Hypothalamus (tissue), 51 donors: ENCODE measurements at places on chromosomes 6 and 20.

DNA sequence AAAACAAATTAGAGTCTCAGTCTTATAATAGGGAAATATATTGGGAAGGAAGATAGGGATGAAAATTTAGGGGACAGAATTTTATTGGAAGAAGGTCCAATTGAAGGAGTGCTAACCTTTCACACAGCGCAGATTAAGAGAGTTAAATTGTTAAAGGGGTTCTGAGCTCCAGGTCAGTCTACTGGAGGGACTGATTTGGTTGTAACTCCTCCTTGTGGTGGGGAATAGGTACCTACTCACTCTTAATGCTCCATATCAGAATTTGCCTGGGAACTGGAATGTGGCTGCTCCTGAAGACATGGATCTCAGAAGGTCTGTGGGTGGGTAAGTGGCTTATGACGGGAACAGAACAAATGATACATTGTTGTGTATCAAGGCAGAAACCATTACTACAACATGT is 143.5 kb downstream of the FLRT3 start:
- DNase-seq, result no peak

GRCh38 chr20:41453010-41453950 is 86.7 kb upstream of the EMILIN3 start:
- no peak for DNase-seq

GRCh38 chr6:136251394-136251793 is 1.3 kb upstream of the MTFR2 start:
- no peak for DNase-seq

GRCh38 chr6:149567945-149568585 is 1.9 kb downstream of the GINM1 start:
- DNase-seq, result no peak

GRCh38 chr6:125533710-125534397 is 215.6 kb upstream of the HEY2 start:
- no peak for DNase-seq

GRCh38 chr6:82129797-82130196 is 117.7 kb downstream of the IBTK start:
- DNase-seq, result no peak

GRCh38 chr6:86152546-86152945 is 509.9 kb upstream of the SYNCRIP start:
- no peak for DNase-seq

GRCh38 chr6:101114703-101115102 is 233.6 kb upstream of the ASCC3 start:
- DNase-seq, result no peak

DNA sequence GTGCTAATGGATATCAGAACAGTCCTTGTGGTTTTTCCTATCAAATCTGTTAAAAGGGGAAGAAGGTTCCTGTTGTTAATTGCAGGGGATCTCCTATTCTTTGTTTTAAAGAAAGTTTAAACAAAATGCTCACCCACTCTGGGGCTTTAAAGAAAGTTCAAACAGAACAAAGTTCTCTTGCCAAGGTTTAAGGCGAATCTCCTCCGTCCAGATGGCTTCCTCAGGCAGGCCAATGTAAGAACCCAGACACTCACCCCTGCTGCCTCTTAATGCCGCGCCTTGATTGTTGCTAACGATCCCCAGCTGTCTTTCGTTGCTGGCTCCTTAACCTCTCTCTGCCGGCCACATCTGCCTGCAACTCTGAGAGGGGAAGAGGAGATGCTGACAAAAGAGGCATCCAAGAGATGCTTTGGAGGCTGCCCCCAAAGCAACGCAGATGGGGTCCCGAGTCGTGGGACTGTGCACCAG is 235.0 kb upstream of the PRDM1 start:
- DNase-seq, result no peak

DNA sequence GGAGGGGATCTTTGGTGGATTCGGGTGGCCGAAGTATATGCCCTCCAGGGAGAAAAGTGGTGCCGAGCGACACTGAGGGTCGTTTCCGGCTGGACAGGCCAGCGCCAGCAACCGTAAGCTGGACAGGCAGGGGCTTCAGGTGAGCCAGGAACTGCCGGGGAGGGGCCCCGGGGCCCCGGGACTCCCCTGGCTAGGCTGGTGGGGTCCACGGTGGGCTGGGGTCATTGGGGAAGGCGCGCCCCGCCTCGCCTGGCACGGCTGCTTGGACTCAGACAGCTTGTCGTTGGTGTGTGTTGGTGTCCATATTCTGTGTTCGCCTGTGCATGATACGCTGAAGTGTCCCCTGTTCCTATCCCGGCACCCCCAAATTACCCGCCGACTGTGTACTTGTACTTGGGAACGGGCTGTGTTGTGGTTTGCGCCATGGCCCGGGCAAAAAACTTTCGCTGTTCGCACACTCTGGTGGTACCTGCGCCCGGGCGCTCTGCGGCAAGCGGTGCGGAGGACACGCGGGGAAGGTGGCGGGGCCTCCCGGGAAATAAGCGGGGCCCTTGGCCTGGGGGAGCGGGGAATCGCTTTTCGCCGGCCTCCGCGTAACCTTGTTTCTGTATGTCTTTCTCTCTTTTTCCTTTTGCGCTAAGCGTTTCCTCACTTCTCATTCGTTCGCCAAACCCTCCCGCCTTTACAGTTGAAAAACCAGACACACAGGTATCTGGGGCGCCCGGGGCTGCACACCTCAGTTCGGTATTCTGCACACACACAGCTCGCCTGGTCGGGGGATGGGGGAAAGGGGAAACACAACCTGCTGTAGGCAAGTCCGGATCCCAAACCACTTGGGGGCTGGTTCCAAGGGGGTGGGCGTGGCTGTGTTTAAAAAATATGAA is 3.2 kb downstream of the GNAS start:
- DNase-seq, result no peak

DNA sequence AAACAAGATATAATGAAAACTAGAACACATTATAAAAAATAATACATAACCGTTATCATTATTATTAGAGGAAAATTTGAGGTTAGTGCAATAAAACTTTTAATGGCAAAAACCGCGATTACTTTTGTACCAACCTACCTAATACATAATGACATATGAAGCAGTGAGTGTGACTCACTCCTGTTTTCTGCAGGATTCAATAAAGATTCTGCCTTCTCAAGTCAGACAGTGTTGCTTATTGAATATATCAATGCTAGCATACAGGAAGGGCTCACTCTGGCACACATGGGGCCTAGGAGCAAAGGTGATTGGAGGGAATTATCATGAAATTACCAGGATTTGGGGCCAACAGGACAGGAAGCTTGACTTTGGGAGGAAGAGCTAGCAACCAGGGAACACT is 230.8 kb upstream of the CEP162 start:
- no peak for DNase-seq

- no peak for DNase-seq
Observed at GRCh38 chr6:132820629-132821381, 6.4 kb downstream of the RPS12 start.

- DNase-seq, result no peak
Observed at GRCh38 chr20:10696650-10697049, 22.9 kb upstream of the JAG1 start.

DNA sequence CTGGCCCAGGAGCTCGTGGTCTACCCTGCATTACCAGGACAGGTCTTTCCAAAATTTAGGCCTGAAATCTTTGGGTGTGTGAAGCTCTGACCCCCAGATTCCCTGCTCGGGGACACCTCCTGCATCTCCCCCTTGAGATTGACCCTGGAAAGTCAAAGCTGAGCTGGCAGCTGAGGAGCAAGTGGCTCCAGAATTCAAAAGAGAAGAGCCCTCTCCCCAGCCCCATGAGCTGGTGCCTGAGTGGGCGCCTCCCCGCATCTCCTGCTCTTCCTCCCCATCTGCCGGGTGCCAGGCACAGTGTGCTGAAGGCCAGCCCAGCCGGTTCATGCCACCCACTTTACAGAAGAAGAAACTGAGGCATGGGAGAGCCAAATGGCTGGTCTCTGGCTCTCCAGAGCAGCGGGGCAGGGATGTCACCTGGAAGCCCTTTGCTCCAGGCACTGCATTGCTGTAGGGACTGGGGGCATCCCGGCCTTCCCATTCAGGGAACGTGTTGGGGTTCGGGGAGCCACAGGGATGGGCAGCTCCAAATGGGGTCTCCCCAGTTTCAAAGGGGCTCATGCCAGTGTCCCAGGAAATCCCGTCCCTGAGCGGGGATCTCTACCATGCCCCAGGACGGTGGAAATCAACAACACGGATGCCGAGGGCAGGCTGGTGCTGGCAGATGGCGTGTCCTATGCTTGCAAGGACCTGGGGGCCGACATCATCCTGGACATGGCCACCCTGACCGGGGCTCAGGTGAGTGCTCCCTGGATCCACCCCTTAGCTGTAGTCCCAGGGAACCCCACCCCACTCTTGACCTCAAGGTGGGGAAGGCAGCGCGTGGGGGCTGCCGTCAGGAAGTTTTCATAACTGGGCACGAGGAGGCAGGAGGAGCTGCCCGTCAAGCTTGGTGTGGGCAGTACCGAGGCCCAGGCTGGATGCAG is 20.5 kb downstream of the NPEPL1 start:
- no peak for DNase-seq

GRCh38 chr20:47143657-47144056 is 212.8 kb downstream of the ZMYND8 start:
- no peak for DNase-seq

DNA sequence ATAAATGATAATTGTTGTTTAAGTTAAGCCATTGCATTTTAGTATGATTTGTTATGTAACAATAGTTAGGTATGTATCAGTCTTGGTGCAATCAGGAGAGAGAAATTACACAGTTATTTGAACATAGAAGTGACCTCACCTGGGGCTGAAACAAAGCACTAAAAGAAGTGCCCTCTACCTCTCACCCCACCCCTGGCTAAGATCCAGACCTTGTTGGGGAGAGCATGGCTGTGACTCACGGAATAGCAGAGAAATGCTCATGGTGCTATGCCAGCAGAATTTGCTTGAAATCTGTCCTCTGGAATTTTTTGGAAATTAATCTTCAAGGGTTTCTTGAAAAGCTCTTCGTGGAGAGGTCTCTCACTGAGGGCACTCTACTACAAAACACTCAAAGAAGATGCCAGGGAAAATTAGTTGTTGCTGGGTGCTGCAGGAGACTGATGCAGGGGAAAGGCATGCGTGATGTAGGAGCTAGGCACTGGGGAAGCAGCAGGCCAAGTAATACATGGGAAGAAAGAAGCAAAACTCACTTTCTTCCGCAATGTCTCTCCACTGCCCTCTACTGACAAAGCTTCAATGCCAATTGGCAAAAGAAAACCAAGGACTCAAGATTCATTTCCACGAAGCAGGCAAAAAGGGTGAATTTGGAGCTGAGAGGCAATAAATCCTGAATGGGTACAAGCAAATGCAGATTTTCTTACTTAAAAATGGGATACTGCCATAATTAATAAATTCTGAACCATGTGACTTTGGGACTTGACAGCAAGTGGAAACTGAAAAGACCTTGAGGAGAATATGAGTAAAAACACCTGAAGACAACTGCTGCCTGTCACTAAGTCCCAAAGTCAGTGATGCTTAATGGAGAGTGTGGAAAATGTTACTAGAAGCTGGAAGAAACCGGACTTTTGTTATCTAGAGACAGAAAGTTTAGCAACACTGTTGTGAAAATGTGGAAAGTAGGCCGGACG is 136.3 kb upstream of the ZNF184 start:
- DNase-seq, result no peak

DNA sequence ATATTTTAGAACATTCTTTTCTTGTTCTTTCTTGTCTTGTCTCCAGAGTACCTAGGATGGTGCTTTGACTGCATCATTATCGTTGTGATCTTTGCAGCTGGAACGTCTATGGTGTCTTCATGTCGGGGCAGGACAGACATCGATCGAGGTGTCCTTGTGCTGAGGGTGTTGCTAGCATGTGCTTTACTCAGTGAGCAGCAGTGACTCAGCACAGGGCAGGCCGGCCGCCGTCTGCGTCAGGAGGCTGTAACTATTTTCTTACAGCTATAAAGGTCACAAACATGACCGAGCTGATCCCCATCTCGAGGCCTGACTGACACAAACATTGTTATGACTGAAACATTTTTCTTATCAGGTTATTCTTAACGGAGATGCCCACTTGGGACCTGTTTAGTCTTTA is 14.9 kb upstream of the CTCFL start:
- DNase-seq, result no peak

DNA sequence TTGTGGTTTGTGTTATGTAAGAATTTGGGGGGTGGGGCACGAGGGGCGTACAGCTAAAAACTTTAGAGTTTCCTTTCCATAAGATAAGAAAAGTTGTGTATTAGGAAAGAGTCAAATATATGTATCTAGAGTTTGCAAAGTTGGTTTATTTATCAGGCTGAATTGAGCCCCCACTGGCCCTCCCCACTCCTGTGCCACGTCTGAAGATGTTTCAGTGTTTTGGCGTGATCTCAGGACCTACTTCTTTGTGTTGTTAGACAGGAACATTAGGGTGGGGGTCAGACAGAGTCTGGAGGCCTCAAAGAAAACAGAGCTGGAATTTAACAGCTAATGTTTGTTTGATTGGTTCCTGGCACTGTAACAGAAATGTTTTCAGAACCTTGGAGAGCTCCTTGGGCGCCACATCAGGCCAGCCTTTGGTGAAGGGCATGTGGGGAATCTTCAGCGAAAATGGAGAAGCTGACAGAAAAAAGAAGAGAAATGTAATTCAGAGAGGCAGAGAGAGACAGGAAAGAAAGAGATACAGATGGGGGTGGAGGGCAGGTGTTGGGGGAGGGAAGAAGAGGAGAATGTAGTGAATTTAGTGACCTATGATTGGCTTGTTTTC is 674 bp downstream of the NRSN1 start:
- peak; percentile 35 for DNase-seq

- DNase-seq, result no peak
Observed at GRCh38 chr6:75431379-75431778, 62.2 kb downstream of the FILIP1 start.

DNA sequence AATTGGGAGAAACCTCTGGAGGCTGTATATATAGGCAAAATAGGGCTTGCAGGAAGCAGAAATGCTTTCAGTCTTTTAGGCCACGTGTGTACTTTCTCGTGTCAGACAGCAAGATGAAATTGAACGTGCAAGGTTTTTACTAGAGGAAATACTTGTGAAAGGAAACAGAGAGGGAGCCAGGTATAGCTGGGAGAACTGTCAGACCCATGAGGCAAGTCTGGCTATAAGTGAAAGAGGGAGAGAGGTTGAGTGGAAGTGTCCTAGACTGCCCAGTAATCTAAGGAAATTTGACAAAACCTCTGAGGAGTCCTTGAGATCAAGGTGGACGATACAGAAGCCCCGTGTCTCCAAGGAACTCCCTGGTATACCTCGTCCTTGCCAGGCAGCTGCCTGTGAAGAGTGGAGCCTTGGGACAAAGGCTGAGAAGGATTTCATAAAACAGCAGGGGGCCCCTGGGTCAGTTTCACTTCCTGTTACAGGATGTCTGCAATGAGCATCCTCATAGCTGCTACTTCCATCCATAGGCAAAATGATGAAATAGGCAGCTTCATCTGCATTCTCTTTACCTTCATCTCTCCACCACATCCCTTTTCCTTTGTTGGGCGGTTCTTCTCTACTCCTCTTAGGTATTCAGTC is 114.4 kb upstream of the MAP3K7 start:
- no peak for DNase-seq

GRCh38 chr6:165835410-165835851 is 172.4 kb upstream of the PDE10A start:
- DNase-seq, result no peak
